Dorsolateral prefrontal cortex (tissue), 122 donors: ENCODE measurements at places on chromosomes 2 and 18. TPM values are rescaled to one million over a fixed set of nuclear protein-coding genes. Genes with fewer than 3 reads are reported as not detected.

ST6GAL2 gene
- 35.1 TPM for total RNA-seq

RTP5 gene
- 10.7 TPM for total RNA-seq

RAB6C gene
- total RNA-seq, result 6.1 TPM

MROH2A gene
- not detected for total RNA-seq

REG3G gene
- not detected for total RNA-seq

GLI2 gene
- 4.2 TPM for total RNA-seq
